Anterior cingulate cortex (tissue), 58 donors: ENCODE measurements at places on chromosomes 6 and 20.

DNA sequence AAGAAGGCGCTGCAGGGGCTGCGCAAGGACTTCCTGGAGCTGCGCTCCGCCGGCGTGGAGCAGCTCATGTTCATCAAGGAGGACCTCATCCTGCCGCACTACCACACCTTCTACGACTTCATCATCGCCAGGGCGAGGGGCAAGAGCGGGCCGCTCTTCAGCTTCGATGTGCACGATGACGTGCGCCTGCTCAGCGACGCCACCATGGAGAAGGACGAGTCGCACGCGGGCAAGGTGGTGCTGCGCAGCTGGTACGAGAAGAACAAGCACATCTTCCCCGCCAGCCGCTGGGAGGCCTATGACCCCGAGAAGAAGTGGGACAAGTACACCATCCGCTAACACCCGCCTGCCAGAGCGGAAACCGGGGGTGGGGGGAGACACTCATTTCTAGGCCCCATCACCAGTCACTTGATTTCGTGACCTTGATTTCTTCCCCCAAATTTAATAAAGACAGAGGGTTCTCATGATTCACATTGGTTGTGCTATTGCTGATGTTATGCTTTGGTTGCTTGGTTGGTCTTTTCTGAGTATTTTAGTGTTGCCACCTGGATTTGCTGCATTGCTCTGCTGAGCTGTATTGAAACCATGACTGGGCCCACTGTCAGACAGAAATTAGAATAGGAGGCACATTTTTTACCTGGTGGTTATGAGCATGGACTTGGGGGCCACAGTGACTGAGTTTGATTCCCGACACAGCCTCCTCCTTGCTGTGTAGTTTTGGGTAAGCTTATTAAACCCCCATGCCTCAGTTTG, 1.5 kb downstream of the FAM50B start:
- DNase-seq = no peak

DNA sequence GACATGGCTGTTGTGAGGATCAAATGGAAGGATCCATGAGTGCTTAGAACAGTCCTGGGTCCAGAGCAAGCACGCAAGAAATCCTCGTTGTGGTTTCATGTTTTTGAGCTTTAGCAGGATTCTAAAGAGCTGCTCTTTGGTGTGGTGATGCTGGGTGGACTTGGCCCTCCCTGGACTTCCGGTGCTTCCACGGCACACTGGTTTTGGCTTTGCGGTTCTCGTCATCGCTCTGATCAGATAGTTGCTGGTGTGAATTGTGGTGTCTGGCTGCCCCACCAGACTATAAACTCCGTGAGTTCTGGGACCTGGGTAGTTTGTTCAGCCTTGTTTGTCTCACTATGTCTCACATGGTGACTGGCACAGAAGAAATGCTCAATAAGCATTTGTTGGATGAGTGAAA, 3.3 kb downstream of the HNF4A start:
- DNase-seq = no peak

- DNase-seq = no peak
Observed at GRCh38 chr20:58880994-58881752, 28.7 kb downstream of the GNAS start.

DNA sequence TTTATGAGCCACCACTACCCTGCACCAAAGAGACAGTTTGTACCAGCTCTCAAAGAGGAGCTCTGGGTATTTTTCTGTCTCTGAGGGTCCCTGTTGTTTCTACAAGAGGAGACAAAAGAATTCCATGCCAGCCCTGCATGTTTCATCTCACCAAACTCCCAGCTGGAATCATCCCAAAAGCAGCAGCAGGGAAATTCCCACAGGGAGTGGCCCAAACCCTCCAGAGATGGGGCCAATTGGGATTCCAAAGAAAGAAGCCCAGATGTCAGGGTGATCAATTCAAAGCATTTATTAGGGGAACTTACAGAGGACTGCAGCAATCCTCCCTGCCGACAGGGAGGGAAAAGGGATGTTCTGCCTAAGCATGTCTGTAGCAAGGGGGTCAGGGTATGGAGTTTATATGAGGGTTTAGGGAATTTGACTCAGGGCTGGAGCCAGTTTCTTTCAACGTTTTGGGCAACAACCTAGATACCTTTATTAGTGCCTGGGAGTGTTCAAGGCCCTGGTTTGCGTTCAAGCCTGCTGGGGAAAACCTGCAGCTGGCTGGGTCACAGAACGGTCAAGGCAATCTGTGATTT, 47.2 kb downstream of the MUC22 start:
- no peak for DNase-seq

- no peak for DNase-seq
Observed at GRCh38 chr6:10174056-10174455, 240.8 kb downstream of the TFAP2A start.

DNA sequence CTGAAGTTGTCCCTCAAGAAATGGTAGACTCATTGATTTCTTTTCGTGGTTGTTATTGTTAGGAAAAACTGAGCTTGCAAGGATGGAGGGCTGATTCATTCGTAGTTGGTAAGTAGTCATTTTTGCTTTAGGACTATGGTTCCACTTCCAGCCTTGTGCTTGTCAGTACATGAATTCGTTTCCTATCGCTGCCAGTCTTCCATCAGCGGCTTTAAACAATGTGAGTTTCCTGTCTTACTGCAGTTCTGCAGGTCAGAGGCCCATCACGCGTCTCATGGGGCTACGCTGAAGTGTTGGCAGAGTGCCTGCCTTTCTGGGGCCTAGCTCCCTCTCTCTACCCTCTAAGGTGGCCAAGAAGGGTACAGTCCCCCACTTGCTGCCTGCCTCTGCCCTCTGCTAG, 11.4 kb upstream of the MDFI start:
- DNase-seq = no peak

- DNase-seq = no peak
Observed at GRCh38 chr6:13838616-13839015, 24.3 kb upstream of the MCUR1 start.

DNA sequence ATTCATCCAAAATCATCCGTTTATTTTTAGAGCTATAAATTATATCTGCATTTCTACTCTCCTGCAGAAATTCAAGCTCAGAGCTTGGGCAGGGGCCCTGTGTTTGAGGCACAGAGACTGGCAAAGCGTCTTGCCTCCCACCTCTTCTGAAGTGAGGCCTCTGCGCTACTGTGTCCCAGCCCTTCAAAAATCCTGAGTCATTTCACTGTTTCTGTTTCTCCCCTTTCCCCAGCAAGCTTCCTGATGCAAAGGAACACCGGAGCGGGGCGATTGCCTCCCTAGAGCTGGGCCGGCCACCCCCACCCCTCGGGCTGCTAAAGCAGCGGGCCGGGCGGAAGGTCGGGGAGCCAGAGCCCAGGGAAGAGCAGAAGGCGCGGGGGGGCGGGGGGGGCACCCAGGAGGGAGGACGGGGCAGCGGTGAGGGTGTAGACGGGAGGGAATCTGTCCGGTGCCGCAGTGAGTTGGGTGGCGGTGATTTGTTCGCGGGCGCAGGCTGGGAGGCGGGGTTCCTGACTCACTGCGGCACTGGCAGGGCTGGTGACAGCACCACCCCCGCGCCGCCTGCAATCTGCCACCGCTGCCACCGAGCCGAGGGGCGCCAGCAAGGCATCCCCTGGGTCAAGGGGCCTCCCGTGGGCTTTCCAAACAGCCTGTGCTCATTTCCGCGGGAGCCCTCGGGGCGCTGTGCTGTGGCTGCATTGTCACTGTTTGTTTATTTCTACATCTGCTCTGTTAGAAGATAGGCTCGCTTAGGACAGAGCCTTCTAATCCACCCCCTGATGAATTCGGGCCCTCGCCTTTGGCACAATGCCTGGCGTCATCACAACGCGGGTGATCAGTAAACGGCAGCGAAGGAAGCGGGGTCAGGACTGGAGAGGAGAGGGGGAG, 46.5 kb upstream of the SNAP25 start:
- peak; percentile 59 for DNase-seq

DNA sequence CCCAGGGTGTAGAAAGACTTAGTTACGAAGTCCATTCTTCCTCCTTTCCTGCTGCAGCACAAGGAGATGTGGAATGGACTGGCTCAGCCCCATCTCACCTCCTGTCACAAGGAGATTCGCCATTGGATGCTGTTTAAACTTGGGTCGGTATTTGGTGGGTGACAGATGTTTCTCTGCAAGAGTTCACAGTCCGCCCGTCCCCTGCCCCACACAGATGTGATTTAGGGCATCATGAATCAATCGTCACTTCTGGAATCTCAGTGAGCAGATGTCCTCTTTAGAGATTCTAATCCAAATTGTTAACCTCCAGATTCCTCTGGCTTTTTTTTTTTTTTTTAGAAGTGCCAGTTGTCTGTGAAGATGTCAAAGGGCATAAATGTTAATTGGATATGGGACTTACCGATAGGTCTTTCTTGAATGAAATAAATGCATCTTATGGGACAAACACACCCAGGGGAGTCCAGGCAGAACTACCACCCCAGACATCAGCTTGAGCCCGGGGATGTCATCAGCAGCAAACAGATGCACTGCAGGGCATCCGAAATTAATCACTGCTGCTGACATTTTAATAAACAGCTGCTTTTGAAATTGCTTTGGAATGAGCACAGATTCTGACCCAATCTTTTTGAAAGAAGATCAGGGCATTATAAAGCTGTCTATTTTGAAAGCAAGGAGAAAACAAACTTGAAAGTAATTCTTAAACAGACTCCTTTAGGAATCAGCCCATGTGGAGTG, 117.6 kb upstream of the CDH4 start:
- DNase-seq = no peak

- no peak for DNase-seq
Observed at GRCh38 chr6:135640449-135641111, 143.0 kb upstream of the AHI1 start.

GRCh38 chr20:1631309-1632151, 11.7 kb upstream of the SIRPB1 start:
- DNase-seq = no peak

DNA sequence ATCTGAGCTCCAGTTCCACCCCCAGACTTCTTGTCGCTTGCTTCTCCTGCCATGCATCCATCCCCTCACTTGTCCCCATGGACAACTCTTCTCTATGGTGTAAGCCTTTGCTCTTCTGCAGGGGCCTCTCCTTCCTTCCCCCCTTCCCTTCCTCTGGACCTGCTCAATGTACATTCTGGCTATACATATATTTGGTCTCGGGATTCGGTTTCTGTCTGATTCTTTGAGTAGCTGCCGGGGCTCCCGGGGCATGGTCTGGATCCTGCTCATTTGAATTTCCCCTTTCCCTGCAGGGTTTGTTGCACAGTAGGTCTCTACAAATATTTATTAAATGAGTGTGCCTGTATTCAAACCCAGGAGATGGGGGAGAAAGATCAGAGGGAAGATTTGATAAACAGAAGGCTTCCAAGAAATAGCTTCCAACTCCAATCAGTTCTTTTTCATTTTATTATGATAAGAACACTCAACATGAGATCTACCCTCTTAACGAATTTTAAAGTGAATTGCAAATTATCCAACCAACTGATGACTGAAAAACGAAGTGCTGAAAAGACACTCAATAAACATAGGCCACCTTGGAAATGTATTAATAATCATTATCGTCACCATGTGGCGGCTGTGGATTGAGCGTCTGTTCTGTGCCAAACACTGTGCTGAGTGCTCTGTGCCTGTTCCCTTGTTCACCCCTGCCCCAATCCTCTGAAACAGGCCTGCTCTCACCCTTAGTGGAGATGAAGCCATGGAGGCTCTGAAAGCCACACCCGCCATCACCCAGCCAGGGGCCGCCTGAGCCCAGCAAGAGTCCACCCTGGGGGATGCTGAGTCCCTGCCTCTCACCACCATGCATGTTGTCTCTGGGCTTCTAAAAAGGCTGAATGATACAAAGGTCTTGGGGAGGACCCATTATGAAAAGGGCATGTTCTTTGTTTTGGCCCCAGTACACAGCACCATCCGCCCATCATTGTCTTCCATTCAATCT, 34.3 kb upstream of the APCDD1L start:
- DNase-seq = no peak

GRCh38 chr6:20334334-20334733, 67.3 kb upstream of the E2F3 start:
- DNase-seq = no peak

DNA sequence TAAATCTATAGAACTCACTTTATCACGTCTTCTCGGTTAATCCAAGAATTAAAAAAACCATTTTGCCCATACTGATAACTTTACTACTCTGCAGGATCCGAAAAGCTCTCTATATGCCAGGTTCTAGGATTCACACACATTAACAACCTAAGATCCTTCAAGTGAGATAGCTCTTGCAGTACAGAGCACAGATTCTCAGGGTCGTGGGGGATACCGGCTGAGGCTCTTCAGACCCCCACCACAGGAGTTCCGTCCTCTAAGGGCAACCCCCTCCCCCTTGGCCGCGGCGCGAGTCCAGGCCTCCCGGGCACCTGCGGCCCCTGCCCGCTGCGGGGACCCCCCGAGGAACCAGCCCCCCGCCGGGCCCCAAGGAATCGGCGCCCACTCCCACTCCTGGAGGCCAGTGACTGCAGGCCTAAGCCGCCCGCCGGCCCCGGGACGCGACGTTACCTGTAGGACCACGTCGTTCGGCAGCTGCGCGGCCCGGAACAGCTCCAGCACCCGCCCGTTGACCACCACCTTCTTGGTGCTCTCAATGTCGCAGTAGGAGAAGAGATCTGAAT, 892 bp downstream of the REPS1 start:
- DNase-seq = no peak

DNA sequence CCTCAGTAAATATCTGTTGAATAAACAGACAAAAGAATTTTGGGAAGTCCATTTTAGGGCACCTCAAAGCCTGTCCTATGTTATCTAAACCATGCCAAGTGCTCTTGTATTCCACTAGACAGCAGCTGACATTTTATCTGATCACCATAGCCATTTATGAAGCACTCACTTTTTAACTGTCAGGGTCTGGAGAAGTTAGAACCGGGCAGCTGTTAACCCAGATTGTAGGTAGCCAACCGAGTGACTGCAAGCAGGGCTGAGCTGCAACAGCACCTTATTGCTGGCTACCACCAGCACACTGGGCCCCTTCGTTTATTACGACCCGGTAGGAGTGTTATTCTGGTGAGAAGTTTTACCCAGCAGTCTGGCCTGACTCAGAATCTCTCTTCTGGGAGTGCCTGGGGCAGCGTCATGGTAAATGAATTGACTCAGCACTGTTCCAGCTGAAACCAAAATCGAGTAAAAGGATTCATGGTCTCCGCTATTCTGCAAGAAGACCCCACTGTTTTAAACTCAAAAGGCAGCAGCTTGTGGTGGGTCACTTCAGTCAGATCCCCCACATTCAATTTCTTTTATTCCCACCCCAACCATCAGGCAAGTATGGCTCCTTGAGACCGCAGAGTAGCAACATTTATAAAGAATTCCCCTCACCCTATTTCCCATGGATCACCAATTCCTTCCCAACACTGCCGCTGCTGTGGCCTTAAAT, 1.7 kb downstream of the UBE2V1 start:
- DNase-seq = no peak

- no peak for DNase-seq
Observed at GRCh38 chr6:108565091-108565766, 4.5 kb downstream of the FOXO3 start.

DNA sequence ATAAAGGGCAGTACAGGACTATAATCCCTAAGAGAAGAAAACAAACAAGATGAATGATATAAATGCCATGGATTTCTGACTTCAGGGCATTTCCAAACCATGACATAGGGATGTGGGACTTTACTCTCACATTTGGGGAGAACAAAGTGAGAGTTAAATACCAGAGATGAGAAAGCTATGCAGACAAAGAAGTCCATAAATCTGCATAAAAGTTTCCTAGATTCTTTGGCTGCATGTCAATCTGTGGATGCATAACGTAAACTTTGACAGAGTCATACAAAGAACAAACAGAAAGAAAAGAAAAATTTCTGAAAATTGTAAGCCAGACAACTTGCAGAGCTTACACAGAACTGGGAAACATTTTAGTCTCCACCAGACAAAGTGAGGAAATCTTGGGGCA, 11.7 kb downstream of the EPM2A start:
- DNase-seq = no peak

GRCh38 chr6:147759093-147759492, 250.6 kb downstream of the SAMD5 start:
- DNase-seq = no peak

- no peak for DNase-seq
Observed at GRCh38 chr20:920311-920710, 4.2 kb upstream of the ANGPT4 start.
